ENCODE measurements at places on chromosomes 1 and 21. TPM values are rescaled to one million over a fixed set of nuclear protein-coding genes. Genes with fewer than 3 reads are reported as not detected.

DNA sequence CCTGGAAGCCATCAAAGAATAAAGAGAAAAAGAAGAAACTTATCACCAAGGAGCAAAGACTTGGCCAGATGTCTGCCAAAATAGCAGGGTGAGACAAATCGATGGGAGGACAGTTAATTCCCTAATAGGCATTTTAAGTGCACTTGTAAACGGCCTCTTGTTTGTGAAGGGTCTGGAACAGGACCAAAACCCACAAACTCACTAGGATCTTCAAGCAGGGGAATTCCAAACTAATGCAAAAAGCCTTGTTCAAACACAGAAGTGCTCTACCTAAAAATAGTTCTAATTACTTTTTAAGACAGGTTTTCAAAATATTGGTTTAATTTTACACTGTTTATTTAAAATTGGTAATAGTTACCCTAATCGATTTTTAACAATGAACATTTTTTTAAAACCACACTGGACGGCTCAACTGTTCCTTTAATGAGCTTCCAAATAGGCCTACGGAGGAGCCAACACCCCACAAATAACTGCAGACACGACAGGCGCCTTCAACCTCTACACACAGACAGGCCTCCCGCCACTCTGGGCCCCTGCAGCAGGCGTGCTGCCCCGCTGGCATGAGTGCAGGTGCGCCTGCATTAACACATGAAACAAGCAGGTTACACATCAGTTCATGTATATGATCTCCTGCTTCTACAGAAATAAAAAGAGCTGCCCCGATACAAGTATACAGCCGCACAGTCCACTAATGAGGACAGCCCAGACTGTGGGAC, 15.8 kb downstream of the UBE2G2 start:
- ATAC-seq, result no peak

- no peak for ATAC-seq
Observed at GRCh38 chr1:205991237-205991636, 12.0 kb downstream of the RAB7B start.

DNA sequence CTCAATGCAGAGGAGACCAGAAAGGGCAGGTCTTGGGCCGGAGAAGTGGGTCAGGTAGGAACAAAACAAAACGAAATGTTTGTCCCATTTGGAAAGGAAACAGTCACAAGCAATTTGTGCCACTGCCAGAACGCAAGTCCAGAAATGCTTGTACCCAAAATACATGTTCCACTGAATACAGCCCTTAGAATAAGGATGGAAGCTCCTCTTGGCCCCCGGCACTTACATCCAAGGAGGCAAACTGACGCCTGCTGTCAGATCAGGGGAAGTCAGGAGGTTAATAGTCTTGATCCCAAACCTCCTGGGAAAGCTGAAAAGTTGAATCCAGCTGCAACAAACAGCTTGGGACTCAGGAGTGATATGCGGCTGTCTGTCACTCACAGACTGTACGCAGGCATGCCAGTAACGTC, 75.9 kb upstream of the GALNT2 start:
- ATAC-seq, result no peak

GRCh38 chr21:37039411-37040075, 33.0 kb downstream of the RIPPLY3 start:
- ATAC-seq, result no peak

GRCh38 chr21:31895077-31895835, 22.4 kb downstream of the HUNK start:
- ATAC-seq, result no peak

- ATAC-seq, result no peak
Observed at GRCh38 chr1:107183011-107183410, 42.2 kb downstream of the NTNG1 start.

- ATAC-seq, result no peak
Observed at GRCh38 chr1:212293579-212293978, 8.4 kb downstream of the PPP2R5A start.

DNA sequence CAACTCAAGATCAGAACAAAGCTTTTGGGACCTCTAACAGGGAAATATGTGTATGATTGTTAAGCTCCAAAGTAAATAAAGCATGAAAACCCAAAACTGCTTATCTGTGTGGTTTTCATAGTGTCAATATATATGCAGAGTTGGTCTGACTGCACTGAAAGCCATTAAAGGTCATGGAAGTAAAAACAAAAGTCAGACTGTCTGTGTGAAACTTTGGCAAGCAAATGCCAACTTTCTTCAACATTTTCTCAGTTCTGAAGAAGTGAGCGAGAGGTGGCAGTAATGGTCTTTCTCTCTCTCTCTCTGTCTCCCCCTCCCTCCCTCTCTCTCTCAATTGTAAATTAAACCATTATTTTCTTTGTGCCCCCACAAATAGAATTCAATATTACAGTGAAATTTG, 100.1 kb upstream of the S1PR1 start:
- ATAC-seq, result no peak

GRCh38 chr1:31591425-31592093, 15.2 kb downstream of the TINAGL1 start:
- no peak for ATAC-seq

- ATAC-seq, result peak; percentile 8
Observed at GRCh38 chr1:169102567-169102966, 3.9 kb upstream of the ATP1B1 start.

DNA sequence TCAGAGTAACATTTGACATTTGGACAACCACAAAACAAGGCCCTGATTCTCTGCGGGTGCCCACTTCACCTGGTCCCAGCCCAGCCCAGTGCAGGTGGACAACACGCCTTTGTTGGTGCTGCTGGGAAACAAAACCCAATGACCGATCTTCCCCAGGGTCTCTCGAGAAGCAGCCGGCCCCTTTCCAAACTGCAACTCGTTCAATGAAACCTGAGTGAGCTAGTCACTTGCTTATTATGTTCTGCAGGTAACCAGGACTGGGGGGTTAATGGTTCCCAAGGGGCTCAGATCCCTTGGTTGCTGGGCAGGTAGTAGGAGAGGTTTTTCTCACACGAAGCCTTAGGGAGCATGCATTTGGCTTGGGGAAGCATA, 42.9 kb downstream of the ABCG1 start:
- ATAC-seq, result no peak

DNA sequence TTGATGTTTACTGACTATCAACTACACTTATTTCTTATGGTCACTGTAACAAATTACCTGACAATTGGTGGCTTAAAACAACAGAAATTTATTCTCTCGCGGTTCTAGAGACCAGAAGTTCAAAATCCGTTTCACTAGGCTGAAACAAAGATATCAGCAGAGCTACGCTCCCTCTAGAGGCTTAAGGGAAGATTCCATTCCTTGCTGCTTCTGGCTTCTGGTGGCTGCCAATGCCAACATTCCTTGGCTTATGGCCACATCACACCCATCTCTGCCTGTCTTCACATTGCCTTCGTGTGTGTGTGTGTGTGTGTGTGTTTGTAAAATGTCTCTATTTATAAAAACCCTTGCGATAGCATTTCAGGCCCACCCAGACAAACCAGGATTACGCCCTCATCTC, 66.4 kb downstream of the LMX1A start:
- ATAC-seq, result peak; percentile 41

GRCh38 chr1:172960454-172961208, 90.1 kb downstream of the TNFSF18 start:
- ATAC-seq, result no peak

- no peak for ATAC-seq
Observed at GRCh38 chr1:156394835-156395461, 25.9 kb downstream of the RHBG start.

DNA sequence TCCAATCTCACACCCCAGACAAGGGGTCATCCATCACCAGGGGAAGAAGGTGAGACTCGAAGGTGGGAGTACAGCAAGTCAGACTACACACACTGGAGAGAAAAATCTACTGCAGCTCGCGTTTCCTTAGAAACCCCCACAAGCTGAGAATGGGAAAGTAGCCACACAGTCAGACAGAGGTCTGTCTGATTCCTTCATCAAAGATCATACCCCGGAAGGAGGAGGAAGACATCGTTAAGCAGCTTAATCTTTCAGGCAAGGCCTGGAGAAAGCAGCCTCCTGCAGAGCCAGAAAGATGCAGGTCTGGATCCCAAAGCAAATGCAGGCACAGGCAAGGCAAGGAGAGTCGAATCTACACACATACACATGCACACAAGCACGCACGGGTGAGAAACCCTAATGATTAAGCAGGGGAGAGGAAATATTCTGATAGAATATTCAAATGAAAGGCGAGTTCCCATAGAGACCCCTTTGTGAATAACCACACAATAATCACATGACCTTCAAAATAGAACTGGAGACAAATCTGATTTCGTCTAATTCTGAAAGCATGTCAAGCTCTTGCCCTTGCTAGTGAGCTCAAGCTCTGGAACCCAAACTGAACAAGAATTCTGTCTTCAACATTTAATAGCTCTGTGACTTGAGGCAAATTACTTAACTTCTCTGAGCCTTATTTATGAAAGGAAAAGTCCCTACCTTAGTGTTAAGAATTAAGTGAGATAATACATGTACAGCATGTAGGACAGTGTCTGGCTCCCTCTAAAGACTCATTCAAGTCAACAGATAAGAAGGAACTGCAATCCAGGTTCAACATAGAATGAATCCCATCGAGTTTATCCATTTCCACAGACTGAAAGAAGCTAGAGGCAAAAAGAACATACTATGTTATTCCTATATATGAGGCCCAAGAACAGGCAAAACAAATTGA, 387.8 kb downstream of the OMA1 start:
- ATAC-seq, result no peak

DNA sequence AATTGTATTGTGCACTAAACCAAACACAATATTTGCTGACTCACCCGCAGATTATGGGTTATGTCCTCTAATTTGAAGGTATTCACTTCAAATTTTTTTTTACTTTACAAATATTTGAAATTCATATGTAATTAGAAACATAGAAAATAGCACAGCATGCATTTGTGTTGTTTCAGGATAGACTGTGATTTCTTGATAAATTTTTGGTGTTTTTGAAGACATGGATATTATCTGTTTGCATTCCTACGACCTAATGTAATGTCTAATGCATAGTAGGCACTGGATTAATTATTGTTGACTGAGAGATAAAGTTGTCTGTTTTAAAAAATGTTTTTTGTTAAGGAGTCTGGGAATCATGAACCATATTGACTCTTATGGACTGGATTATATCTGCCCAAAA, 850.2 kb downstream of the BRINP3 start:
- ATAC-seq, result no peak

DNA sequence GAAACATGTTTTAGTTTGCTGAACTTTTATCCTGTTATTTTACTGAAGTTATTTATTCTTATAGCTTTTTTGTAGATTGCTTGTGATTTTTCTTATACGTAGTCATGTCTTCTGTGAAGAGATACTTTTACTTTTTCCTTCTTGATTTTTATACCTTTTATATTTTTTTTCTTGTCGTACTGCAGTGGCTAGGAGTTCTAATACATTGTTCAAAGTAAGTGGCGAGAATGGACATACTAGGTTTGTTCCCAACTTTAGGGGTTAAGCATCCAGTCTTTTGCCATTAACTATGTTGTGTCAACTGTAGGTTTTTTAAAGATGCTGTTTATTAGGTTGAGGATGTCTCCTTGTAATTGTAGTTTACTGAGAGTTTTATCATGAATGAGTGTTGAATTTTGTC, 36.3 kb downstream of the MAN1A2 start:
- no peak for ATAC-seq

- peak; percentile 98 for ATAC-seq
Observed at GRCh38 chr1:220336391-220337031, 64.3 kb upstream of the RAB3GAP2 start.

- ATAC-seq, result no peak
Observed at GRCh38 chr1:156128654-156129597, 14.4 kb downstream of the LMNA start.

- ATAC-seq, result no peak
Observed at GRCh38 chr1:81125672-81126071, 675.1 kb upstream of the ADGRL2 start.

GRCh38 chr1:212364985-212365384, 49.7 kb downstream of the PACC1 start:
- no peak for ATAC-seq

- no peak for ATAC-seq
Observed at GRCh38 chr1:12315146-12315545, 85.3 kb downstream of the VPS13D start.

GRCh38 chr1:183761871-183762270, 43.0 kb upstream of the RGL1 start:
- ATAC-seq, result no peak

- no peak for ATAC-seq
Observed at GRCh38 chr21:45390121-45390751, 14.7 kb upstream of the COL18A1 start.

DNA sequence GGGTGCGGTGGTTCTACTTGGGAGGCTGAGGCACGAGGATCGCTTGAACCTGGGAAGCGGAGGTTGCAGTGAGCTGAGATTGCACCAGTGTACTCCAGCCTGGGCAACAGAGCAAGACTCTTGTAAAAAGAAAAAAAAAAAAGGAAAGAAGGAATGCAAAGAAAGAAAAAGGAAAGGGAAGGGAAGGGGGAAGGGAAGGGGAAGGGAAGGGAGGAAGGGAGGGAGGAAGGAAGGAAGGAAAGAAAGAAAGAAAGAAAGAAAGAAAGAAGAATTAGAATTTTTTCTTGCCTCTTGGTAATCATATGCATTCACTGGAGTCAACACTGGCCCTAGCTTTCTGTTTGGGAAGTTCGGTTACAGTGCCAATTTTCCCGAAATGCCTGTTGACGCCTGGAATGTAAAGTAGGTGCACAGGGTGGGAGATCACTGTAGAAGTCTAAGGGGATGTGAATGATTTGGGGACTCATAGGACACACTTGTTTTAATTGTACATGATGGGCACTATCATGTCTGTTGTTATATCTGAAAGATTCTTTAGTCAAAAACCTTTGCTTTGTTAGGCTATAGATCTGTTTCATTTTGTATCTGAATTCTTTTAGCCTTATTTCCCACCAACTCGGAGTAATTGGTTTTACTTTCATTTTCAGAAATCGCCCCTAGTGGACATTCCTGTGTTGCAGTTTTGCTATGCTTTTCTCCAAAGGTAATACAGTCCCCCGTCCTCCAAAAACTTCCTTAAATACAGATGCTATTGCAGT, 59.8 kb upstream of the MORC3 start:
- ATAC-seq, result peak; percentile 59

DNA sequence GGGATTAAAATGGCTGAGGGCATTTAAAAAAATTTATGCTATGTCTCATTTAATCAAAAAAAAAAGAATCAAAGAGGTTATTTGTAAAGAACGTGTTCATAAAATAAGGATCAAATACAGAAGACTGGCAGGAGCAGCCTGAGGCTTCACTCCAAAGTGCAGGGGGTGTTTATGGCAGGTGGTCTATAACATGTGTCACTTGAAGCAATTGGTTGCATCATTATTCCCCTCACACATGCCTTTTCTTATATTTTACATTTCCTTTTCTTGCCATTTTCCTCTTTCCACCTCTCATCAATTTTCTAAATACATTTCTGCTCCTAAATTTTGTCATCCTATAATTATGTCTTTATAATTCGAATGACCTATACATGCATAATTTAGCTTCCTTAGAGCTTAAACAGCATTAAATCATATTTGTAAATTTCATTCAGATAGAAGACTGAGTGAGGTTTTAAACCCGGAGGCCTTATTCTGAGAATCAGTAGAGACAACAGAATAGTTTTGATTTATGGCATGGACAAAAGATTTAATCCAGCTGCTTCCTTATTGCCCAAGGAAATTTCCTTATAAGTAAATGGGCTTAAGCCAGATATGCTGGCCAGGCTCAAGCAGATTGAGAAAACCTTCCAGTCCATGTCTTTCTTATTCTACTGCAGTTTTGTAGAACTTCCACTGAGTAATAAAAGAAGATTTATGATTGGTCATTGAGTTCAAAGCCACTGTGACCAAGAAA, 322.8 kb downstream of the TGFB2 start:
- peak; percentile 22 for ATAC-seq

The TARBP1 gene
- 21.0 TPM for total RNA-seq

The DNAI4 gene
- 0.56 TPM for total RNA-seq

The LAPTM5 gene
- total RNA-seq, result 9.1 TPM

The CAMSAP2 gene
- total RNA-seq, result 14.7 TPM

The PAQR6 gene
- 2.0 TPM for total RNA-seq

The ANKRD35 gene
- 13.7 TPM for total RNA-seq

The ATXN7L2 gene
- total RNA-seq, result 2.7 TPM

The GBP3 gene
- 9.4 TPM for total RNA-seq

The ACTN2 gene
- 0.24 TPM for total RNA-seq

Data from esophagus mucosa (tissue), 1 donor.